ENCODE measurements at places on chromosomes 12 and 14. TPM values are rescaled to one million over a fixed set of nuclear protein-coding genes. Genes with fewer than 3 reads are reported as not detected.

DNA sequence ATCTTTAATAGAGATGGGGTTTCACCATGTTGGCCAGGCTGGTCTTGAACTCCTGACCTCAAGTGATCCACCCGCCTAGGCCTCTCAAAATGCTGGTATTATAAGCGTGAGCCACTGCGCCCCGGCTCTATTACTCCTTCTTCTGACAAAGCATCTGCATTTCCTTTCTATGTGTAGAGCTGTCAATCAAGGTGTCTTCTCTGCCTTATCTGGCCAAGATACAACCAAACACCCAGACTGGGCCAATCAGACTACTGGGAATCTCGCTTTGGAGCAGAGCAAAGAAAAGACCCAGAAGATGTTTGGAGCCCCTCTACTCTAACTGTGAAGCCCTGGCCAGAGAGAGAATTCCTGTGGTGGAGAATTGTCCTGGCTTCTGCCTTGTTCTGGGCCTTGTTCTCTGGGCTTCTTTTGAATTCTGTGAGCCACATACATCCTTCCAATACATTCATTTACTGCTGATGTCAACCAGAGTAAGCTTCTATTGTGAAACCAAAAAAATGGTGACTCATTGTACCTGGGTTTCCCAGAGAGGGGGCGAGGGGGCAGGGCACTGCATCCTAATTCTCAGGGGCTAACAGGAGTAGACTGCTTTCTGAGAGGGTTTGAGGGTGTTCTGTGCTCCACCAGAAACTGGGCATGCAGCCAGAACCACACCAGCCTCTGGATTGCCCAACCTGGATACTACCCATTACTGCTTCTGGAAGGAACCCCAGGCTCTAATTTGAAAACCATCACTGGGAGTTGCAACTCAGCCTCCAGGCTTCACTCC lies 18.8 kb upstream of the FLVCR2 start:
- peak overlapping the region; percentile 93 for H3K27ac ChIP-seq
- H3K27me3 ChIP-seq = no peaks in the 10 kb centered on the region
- H3K4me3 ChIP-seq = peak overlapping the region; percentile 13
- peaks cover 78% of the 10 kb centered on the region for H3K4me1 ChIP-seq
- H3K36me3 ChIP-seq = peaks cover 2% of the 10 kb centered on the region

Gene SETD3
- total RNA-seq = 51.5 TPM

Gene DEGS2
- total RNA-seq = 2.8 TPM

Gene NIN
- 53.8 TPM for total RNA-seq

- no peaks in the 10 kb centered on the region for H3K27me3 ChIP-seq
- H3K4me3 ChIP-seq = no peak overlapping the region
Observed at GRCh38 chr12:66398931-66399910, 96.9 kb downstream of the HELB start.

- H3K4me1 ChIP-seq = peaks cover 44% of the 10 kb centered on the region
- H3K27ac ChIP-seq = no peak overlapping the region
- DNase-seq = no peak
- H3K36me3 ChIP-seq = no peaks in the 10 kb centered on the region
- peak overlapping the region; percentile 79 for H3K4me3 ChIP-seq
Observed at GRCh38 chr14:102315121-102315520, 4.4 kb upstream of the ZNF839 start.

- H3K4me1 ChIP-seq = peaks cover 6% of the 10 kb centered on the region
- H3K36me3 ChIP-seq = peaks cover 14% of the 10 kb centered on the region
- H3K4me3 ChIP-seq = no peak overlapping the region
- H3K27ac ChIP-seq = no peak overlapping the region
- no peaks in the 10 kb centered on the region for H3K27me3 ChIP-seq
- DNase-seq = no peak
Observed at GRCh38 chr12:49984476-49985359, 12.0 kb downstream of the AQP6 start.

All from activated CD4-positive, alpha-beta T cell treated with anti-CD3 and anti-CD28 coated beads for 36 hours (primary cell).